ENCODE measurements at places on chromosomes 3 and 15.

GRCh38 chr3:3227640-3228039 lies 48.1 kb upstream of the CRBN start:
- no peak for DNase-seq

DNA sequence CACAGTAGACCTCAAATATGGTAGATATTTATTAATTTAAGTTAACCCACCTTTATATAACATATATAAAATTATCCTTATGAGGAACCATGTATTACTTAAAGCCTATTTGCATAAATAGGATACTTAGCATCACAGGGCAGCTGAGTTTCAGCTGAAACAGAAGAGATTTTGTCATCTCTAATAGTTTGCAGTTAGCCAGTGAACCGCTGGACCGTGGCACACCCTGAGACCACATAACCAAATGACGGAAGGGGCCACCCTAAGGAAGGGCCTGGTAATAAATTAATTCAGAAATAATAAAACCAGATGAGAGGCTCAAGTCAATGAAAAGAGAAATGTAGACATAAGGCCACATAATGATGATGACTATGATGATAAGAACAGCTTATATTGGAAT lies 107.7 kb downstream of the MYO5A start:
- no peak for DNase-seq

DNA sequence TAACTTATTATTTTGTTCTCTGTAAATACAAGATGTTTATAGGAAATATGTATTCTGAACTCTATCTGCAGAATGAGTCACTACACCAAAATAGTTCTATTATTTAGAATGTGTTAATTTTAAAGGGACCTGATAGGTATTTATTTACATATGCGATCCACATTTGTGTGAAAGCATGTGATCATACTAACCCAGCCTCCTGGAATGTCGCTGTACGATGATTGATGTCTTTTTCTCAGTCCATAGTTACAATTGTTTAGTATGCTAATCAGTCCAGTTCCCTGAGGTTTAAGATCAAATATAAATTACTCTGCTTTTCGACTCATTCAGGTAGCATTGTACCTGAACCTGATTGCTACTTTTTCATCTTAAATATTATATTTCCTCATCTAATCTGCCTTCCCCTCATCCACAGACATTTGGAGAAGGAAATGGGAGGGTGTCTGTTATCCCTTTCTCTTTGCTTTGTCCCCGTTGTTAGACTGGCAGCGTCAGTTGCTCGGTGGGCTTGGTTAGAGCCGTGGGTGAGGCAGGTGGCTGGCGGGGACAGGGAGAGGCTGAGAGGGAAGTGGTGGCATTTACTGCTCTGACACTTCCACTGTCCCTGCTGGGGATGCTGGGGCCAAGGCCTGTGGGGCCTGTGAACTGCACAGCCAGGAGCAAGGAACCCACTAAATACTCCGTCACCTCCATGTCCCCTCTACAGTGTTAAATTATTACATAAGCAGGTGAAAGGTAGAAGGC lies 27.8 kb upstream of the NR2E3 start:
- no peak for DNase-seq

DNA sequence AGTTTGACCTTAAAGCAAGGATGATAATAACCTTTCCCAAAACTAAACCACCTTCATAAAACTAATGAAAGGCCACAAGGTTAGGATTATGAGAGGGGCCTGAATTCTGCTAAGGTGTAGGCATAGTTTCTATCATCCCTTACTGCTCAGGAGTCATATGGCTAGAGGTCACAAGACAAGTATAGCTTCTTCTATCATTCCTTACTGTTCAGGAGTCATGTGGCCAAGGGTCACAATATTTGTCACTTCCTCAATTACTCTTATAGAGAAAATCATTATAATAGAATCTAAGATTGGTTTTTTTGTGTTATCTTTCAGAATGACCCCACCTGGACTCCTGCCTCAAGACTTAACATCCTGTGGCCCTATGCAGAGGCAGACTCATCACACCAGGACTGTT lies 36.6 kb downstream of the HERC1 start:
- DNase-seq = no peak

GRCh38 chr15:50819344-50819743 lies 53.8 kb upstream of the SPPL2A start:
- DNase-seq = no peak

GRCh38 chr15:89829616-89830440 lies 15.2 kb upstream of the ANPEP start:
- no peak for DNase-seq

GRCh38 chr3:45553469-45553974 lies 41.0 kb upstream of the LIMD1 start:
- DNase-seq = no peak

GRCh38 chr3:105322570-105323273 lies 44.0 kb upstream of the ALCAM start:
- no peak for DNase-seq

DNA sequence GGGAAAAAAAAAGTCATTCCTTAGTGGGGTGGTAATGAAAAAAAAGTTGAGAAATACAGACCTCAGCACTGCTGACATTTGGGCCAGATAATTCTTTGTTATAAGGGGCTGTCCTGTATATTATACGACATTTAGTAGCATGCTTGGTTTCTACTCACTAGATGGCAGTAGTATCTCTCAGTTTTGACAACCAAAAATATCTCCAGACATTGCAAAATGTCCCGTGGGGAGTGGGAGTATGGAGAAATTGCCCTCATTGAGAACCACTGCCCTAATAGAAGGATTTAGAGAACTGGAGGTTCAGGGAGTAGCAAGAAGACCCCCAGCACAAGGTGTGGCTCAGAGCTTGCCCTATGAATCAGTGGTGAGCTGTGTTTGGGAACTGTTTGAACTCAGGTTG lies 28.6 kb upstream of the TEX264 start:
- DNase-seq = no peak

DNA sequence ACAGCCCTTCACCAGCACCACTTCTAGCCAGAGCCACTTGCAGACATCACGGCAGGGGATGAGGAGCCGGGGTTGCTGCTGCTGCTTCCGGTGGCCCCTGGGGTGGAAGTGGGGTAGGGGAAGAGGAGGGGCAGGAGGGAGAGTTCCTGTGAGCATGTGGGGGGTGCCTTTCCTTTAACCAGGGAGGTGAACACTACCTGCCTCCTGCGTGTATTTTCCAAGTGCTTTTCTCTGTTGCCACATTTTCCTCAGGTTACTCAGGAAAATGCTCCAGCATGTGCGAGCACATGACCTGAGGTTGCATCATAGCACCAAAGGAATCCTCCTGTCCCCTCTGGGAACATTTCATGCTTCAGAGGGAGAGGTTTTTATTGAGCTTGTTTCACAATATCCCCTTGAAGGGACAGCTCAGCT lies 12.2 kb upstream of the SACM1L start:
- DNase-seq = no peak

GRCh38 chr3:134699141-134699711 lies 48.4 kb upstream of the KY start:
- DNase-seq = no peak

DNA sequence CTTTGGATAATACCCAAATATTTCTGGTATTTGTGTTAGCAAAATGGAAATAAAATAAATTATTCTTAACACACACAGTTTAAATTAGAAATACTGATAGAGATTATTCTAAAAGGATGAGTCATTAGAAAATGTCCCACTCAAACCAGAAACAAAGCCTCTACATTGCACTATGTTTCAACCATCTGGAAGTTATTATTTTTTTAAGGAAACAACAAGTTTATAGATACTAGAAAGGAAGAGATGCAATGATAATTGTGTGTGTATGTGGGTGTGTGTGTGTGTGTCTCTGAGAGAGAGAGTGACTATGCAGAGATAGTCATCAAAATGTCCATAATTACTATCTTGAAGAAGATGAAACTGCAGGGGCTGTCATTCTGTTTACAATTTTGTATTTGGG lies 1340.5 kb downstream of the ROBO1 start:
- DNase-seq = no peak

- no peak for DNase-seq
Observed at GRCh38 chr15:48566668-48567067, 78.8 kb downstream of the FBN1 start.

GRCh38 chr15:38508647-38509046 lies 54.7 kb downstream of the FAM98B start:
- DNase-seq = no peak

DNA sequence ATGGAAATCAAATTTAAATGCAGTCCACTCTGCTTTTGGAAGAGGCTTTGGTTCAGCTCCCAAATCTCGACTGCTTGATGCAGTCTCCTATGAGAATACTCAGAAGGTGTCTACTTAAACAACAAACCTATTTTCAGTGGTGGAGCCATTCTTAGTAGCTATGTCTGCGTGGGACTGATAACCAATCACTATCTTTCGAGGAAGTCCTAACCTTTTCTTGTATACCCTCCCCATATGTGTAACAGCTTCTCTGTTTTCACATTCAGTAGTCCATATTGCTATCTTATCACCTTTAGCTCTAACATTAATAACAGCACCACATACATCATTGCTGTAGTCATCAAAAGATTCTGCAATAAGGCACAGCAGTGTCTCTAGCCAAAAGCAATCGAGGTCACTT lies 333.0 kb upstream of the ATP11B start:
- DNase-seq = no peak

- DNase-seq = no peak
Observed at GRCh38 chr15:70539912-70540530, 223.3 kb downstream of the UACA start.

- DNase-seq = no peak
Observed at GRCh38 chr3:149512073-149512782, 37.7 kb downstream of the TM4SF4 start.

GRCh38 chr3:189724356-189724755 lies 93.2 kb downstream of the TP63 start:
- DNase-seq = no peak

GRCh38 chr3:152403632-152404066 lies 134.9 kb downstream of the MBNL1 start:
- DNase-seq = no peak

DNA sequence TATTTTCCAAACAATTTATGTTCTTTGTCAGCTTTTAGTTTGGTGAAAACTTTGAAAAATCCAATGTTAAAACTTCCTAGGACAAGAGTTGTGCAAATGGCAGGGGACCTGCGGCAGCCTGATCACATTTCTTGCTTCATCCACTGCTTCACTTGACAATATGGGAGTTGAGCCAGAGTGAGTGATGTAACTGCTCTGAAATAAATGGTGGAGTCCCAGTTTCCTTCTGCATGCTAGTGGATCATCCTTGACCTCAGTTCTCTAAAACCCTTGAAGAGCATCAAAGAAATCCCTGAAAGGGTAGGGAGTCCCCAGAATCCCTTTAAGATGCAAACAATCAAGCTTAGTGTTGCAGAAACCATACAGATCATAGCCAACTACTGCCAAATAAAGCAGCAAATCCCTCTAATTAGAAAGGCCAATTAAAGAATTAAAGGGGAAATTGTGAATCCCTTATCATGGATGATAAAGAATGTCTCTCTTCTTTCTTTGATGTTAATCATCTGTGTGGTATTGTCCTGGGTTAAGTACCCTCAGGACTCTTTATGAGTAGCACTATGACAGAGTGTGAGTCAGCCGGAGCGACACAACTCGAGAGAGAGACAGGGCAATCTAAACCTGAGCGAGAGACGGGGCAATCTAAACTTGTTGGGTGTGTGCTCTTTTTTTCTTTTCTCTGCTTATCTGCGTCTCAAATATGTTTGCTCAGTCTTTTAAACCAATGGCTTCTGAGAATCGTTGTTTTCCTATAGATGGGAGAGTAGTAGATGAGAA lies 41.8 kb upstream of the GAP43 start:
- no peak for DNase-seq

GRCh38 chr3:104102386-104102785 lies 1264.3 kb upstream of the ALCAM start:
- DNase-seq = no peak

- no peak for DNase-seq
Observed at GRCh38 chr15:80415358-80415670, 11.1 kb downstream of the ARNT2 start.

GRCh38 chr3:27907148-27907547 lies 185.0 kb upstream of the EOMES start:
- no peak for DNase-seq

- DNase-seq = no peak
Observed at GRCh38 chr3:20539666-20540065, 353.7 kb upstream of the SGO1 start.

DNA sequence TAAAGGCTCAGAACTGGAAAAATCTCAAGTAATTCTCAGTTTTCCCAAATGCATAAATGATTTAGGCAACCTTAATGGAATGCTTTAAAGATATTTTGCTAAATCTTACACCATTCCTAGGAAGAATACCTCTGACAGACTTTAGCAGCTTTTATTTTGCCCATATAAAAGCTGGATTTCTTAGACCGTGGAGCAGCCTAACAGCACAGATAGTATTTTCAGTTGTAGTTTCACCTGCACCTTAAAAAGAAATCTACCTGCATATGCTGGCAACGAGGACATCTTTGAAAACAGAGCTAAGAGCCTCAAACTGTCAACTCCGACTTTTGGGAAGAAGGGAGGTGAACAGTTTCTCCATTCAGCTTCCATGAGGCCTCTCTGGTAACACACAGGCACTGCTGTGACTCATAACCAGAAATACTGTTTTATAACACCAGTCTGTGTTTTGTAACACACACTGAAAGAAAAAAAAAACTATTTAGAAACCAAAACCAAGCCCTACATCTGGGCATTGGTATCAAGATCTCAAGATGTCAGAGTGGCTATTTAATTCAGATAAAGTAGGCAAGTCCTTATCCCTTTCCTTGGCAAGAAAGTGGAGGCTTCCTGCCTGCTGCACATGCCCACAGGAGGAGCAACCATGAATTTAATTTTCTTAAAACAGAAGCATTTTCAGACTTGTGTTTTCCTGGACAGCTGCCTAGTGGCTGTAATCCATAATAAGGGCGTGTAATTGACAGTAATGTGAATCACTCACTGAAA lies 181.5 kb upstream of the ICE2 start:
- no peak for DNase-seq

DNA sequence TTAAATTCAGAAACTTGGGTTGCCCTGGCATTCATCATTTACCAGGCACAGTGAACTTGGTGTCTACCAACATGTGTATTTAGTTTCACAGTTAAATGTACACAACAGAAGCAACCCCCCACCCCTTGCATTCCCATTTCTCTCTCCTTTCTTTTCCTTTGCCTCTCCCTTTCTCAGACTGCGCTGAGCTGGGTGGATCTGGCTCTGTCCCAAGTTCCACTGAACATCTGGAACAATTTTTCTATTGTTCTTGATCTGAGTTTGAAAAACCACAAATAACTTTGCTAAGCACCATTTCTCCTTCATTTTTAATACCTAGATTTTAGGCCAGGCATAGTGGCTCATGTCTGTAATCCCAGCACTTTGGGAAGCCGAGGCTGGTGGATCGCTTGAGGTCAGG lies 242.2 kb downstream of the ABHD5 start:
- no peak for DNase-seq

GRCh38 chr3:101379658-101380376 lies 59.4 kb upstream of the IMPG2 start:
- no peak for DNase-seq
